AG08396 (cell line): ENCODE measurements at places on chromosomes 1 and 21.

GRCh38 chr1:52726265-52727113 lies at the start of gene ZYG11B:
Gene ZYG11B (plus strand): TSS chr1:52726453. CDS start chr1:52726654, 201 bp downstream.
- DNase-seq = peak; percentile 99

- DNase-seq = no peak
Observed at GRCh38 chr1:3747903-3748302, 4.3 kb upstream of the CCDC27 start.

DNA sequence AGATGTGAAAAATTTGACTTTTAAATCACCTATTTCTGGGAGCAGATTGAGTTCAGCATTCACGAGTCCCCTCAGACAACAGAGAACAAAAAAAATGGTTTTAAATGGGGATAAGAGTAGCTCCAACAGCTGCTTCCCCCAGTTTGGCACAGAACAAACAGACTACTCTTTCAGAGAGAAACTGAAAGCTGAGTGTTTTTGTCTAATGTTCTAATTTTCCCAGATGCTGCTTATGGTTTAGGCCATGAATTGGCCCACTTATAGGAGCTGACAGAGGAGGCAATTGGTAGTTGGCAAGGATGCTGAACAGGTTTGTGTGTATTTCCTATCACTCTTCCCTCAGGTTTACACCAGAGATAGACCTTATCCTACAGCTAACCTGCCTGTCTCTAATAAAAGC lies 1637.4 kb upstream of the PRMT6 start:
- DNase-seq = no peak

DNA sequence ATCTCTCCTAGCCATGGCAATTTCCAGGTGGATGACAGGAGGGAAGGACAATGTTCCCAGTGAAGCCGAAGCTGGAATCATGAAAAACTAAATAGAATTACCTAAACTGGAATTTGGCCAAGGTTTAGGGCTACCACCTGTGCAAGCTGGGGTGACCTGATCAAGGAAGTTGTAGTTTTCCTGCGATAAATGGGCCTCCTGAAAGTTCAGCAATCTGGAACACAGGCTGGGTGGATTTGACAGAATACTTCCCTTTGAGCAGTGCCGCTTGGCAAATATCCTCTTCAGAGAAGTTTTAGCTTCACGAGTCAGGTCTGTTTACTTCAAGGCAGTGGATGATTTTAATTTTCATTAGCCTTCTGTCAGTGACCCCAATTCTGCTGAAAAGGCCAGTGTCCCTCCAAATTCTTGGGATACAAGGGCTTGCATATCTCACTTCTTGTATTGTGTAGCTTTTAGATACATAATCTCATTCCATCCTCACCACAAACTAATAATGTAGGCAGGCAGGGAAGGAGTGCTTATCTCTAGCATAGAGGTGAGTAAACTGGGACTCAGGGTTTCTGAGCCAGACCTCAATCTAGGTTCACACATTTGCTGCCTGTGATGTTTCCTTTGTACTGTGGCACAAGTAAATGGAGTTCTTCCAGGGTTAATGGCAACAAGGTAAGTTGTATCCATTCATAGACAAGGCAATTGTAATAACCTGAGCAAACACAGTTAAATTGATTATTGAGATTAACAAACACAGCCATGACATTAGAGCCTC lies 349.4 kb downstream of the NUF2 start:
- DNase-seq = no peak

DNA sequence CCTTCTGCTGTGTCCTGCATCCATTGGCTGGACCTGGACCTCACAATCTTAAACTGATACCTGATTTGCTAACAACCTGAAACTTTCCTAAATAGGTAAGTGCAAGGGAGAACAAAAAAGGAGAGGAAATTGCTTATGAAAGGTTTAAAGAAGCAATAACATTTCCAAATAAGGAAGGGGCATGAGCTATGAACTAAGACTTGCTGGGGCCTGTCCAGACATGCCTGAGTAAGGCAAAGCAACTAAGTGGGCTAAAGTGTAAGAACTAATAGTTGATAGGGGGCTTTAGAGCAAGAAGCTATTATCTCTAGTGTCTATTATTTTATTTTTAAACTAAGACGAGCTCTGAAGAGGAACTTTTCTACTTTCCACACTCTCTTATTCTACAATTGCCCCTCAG lies 11.6 kb downstream of the JMJD4 start:
- DNase-seq = no peak
